ENCODE measurements at places on chromosomes 4 and X.

GRCh38 chrX:107102980-107103379, 15.6 kb downstream of the RBM41 start:
- DNase-seq = no peak
- H3K4me1 ChIP-seq = peaks cover 29% of the 10 kb centered on the region
- H3K27ac ChIP-seq = no peak overlapping the region
- peaks cover 17% of the 10 kb centered on the region for H3K36me3 ChIP-seq
- no peak overlapping the region for H3K4me3 ChIP-seq
- no peaks in the 10 kb centered on the region for H3K27me3 ChIP-seq

DNA sequence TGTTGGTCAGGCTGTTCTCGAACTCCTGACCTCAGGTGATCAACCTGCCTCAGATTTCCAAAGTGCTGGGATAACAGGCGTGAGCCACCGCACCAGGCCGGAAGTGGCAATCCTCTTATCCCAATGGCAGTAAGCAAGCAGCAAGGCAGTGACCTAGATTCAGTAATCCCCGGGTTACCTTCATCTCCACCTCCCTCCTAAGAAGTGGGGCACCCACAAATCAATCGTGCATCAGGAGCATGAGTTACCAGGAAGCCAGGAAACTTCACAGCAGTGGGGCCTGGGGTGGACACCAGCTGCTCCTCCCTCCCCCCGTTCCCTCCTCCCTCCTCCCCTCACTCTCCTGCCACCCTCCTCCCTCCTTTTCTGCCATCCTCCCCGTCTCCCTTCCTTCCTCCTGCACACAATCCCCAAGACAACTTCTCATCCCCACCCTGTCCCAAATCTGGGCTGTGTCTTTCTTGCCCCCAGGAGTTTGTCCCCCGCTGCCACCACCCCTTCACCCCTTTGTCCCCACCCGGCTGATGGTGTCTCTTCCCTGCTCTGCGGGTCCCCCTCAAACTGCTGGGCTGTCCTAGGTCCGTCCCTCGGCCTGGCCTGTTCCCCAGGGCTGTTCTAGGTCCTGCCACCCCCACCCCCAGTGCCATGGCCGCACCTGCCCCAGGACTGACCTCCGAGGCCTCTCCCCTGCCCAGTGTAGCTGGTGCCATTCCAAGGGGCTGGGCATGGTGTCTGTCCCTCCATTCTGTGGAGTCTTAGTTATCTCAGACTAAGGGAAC, 2.2 kb downstream of the PDE6B start:
- H3K4me3 ChIP-seq = no peak overlapping the region
- DNase-seq = no peak
- no peak overlapping the region for H3K27ac ChIP-seq
- peaks cover 7% of the 10 kb centered on the region for H3K27me3 ChIP-seq

- H3K27ac ChIP-seq = no peak overlapping the region
- no peaks in the 10 kb centered on the region for H3K4me1 ChIP-seq
- DNase-seq = no peak
- no peak overlapping the region for H3K4me3 ChIP-seq
- H3K36me3 ChIP-seq = no peaks in the 10 kb centered on the region
Measured at GRCh38 chr4:89784686-89785231, 52.2 kb downstream of the SNCA start.

GRCh38 chr4:20926529-20926928, 226.3 kb downstream of the PACRGL start:
- no peaks in the 10 kb centered on the region for H3K27me3 ChIP-seq
- no peak overlapping the region for H3K27ac ChIP-seq
- DNase-seq = no peak
- H3K36me3 ChIP-seq = no peaks in the 10 kb centered on the region
- no peak overlapping the region for H3K4me3 ChIP-seq

DNA sequence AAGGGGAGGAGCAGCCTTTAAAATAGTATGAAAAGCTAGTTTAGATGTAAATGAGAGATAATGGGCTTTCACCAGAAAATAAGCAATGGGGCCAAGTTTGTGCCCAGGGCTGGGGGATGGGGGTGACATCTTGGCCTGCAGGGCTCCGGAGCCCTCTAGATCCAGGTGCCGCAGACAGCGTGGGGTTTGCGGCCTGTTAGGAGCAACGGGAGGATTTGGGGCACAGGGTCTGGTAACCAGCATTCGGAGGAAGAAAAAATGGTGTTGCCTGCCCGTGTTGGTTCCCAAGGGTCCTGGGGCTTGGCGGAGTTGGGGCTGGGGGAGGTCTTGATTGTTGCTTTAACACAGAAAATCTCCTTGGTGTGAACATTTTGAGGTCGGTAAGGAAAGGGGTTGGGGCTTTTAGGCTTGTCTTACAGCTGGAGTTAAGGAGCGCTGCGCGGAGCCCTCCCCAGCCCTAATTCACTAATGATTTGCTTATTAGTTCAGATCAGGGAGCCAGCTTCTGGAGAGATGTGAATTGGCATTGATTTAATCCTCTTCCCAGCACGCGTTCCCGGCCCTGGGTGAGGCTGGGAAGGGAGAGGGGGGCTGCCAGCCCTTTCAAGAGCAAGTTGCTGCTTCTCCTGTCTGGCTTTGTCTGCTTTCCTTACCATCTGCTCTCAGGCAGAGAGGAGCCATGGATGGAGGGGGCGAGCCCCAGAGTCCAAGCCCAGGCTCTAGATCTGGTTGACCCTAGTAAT, 443.4 kb downstream of the BCOR start:
- H3K27me3 ChIP-seq = peaks cover 30% of the 10 kb centered on the region
- no peaks in the 10 kb centered on the region for H3K4me1 ChIP-seq
- no peak overlapping the region for H3K4me3 ChIP-seq
- DNase-seq = no peak

DNA sequence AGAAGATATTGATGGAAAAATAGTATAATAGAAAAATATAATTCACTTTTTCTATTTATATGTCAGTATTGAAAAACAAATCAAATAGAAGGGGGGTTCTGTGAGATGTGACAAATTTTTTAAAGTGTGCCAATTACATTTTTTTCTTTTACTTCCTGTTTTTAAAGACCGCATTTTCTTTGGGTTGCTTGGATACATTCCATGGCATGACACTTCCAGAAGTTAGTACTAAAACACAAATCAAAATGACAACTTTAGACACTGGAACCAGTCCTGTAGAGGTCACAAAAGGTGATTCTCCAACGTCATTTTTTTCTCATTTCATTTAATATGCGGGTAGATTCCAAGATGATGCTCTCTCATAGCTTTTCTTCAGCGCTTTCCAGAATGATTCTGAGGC, 116.2 kb upstream of the GNPDA2 start:
- H3K4me3 ChIP-seq = no peak overlapping the region
- H3K4me1 ChIP-seq = no peaks in the 10 kb centered on the region
- no peak for DNase-seq
- no peak overlapping the region for H3K27ac ChIP-seq
- no peaks in the 10 kb centered on the region for H3K27me3 ChIP-seq
- H3K36me3 ChIP-seq = no peaks in the 10 kb centered on the region

- DNase-seq = no peak
- H3K4me3 ChIP-seq = no peak overlapping the region
- no peaks in the 10 kb centered on the region for H3K27me3 ChIP-seq
- no peaks in the 10 kb centered on the region for H3K4me1 ChIP-seq
- H3K27ac ChIP-seq = no peak overlapping the region
Measured at GRCh38 chrX:35023683-35024082, 81.1 kb downstream of the FAM47B start.

- H3K4me3 ChIP-seq = no peak overlapping the region
- no peaks in the 10 kb centered on the region for H3K36me3 ChIP-seq
- H3K4me1 ChIP-seq = no peaks in the 10 kb centered on the region
- no peaks in the 10 kb centered on the region for H3K27me3 ChIP-seq
Measured at GRCh38 chrX:115337491-115338144, 48.1 kb downstream of the LUZP4 start.

DNA sequence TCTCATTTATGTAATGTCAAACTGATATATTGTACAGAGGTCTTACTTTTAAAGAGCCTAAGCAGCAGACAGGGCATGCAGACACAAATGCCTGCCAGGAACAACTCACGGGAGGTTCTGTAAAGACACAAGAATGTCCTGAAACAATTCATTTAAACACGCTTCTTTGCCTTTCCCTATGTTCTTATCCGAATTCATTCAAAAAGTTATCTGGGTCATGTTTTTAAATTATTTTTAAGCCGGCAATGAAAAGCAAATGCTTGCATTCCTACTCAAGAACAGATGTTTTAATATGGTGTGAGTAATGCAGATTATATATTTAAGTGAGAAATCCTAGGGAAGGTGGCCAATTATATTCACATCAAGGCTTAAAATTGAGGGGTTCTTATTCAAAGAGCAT, 192.6 kb downstream of the PDGFC start:
- no peaks in the 10 kb centered on the region for H3K4me1 ChIP-seq
- no peak overlapping the region for H3K27ac ChIP-seq
- no peak for DNase-seq
- no peak overlapping the region for H3K4me3 ChIP-seq
- no peaks in the 10 kb centered on the region for H3K36me3 ChIP-seq

GRCh38 chrX:38175139-38175538, 45.5 kb downstream of the SRPX start:
- H3K36me3 ChIP-seq = no peaks in the 10 kb centered on the region
- DNase-seq = no peak
- H3K27me3 ChIP-seq = peaks cover 11% of the 10 kb centered on the region
- no peak overlapping the region for H3K4me3 ChIP-seq
- no peak overlapping the region for H3K27ac ChIP-seq
- H3K4me1 ChIP-seq = no peaks in the 10 kb centered on the region

DNA sequence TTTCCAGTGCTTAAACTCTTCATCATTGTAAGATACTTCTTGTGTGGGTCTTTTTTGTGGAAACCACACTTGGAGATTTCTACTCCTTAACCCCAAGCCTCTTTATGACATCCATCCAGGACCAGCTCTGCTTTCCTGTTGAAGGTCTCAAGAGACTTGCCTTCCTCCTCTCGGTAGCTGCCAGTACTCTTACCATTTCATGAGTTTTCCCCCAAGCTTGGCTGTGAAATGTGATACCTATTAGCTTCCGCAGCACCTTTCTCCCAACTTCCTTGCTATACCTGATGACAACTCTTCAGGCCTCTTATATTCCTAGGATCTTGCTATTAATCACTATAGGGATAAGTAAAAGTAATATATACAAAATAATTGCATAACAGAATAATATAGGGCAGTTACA, 1.9 kb upstream of the DCK start:
- peaks cover 9% of the 10 kb centered on the region for H3K36me3 ChIP-seq
- peaks cover 36% of the 10 kb centered on the region for H3K4me1 ChIP-seq
- H3K27ac ChIP-seq = no peak overlapping the region
- H3K4me3 ChIP-seq = no peak overlapping the region
- H3K27me3 ChIP-seq = no peaks in the 10 kb centered on the region
- DNase-seq = no peak

GRCh38 chr4:90126805-90127204, 389 bp upstream of the CCSER1 start:
- peaks cover 6% of the 10 kb centered on the region for H3K36me3 ChIP-seq
- DNase-seq = no peak
- peaks cover 31% of the 10 kb centered on the region for H3K27me3 ChIP-seq
- peaks cover 18% of the 10 kb centered on the region for H3K4me1 ChIP-seq
- no peak overlapping the region for H3K27ac ChIP-seq
- peak overlapping the region; percentile 64 for H3K4me3 ChIP-seq

DNA sequence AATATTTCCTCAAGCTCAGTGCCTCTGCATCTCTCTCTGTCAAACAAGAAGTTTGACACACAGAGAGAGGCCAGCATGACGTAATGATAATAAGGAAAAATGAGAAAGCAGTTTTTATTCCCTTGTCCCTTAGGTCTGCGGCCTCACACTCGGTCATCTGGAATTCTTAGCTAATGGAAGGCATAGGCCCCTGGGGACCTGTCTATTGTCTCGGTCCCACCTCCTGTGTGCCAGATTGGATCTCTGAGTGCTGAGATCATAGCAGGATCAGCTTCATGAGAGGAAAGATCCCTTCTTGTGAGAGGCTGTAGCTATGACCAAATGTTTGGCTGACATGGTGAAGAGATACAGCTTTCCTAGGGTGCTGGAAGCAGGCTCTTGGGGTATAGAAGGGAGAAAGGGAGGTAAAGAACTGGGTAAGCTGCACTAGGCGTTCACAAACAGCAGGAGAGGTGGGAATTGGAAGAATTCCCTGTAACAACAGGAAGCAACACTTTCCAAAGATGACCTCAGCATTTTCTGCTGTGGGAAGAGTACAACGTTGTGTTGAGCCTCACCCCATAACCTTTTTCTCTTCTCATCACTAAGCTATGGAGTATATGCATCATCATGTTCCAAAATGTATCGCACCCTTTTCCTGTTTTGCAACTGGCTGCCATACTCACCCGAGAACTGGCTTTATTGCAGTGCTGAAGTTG, 20.2 kb downstream of the TMEM31 start:
- H3K36me3 ChIP-seq = peaks cover 3% of the 10 kb centered on the region
- H3K27ac ChIP-seq = no peak overlapping the region
- peaks cover 25% of the 10 kb centered on the region for H3K27me3 ChIP-seq
- no peak overlapping the region for H3K4me3 ChIP-seq

- H3K27ac ChIP-seq = no peak overlapping the region
- no peaks in the 10 kb centered on the region for H3K27me3 ChIP-seq
- no peaks in the 10 kb centered on the region for H3K36me3 ChIP-seq
Measured at GRCh38 chr4:85370400-85371032, 104.4 kb upstream of the ARHGAP24 start.

DNA sequence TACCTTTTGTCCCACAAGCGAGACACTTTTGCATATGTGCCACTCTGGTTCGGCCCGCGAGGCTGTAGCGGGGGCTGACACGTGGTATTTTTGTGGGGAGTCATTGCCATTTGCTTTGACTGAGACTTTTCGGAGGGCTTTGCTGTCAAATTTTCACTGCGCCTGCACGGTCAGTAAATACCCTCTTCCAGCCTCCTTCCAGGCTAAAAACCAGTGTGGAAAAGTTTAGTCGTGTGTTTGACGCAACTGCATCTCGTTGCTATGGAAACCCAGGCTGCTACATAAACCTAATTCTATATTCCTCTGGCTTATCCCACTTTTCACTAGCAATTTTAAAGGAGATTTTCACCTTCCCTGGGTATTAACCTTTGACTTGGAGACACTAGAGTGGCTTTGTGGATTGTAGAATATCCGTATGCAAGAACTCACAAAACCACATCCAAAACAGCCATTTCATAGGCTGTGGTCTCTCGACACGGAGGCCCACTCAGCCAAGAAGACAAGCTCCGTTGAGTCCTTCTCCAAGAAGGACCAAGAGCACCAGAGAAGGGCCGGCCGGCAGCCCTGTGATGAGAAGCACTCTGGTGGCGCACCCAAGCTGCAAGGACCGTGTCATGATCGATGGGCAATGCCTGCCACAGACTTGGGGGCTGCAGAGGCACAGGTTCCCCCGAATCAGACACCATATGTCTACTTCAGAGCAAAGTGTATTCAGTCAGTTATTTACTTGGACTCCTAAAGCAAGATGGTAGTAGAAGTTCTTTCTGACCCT, 38.4 kb upstream of the ENPP6 start:
- H3K36me3 ChIP-seq = no peaks in the 10 kb centered on the region
- H3K4me1 ChIP-seq = peaks cover 1% of the 10 kb centered on the region
- no peak overlapping the region for H3K4me3 ChIP-seq
- no peaks in the 10 kb centered on the region for H3K27me3 ChIP-seq
- H3K27ac ChIP-seq = no peak overlapping the region

GRCh38 chrX:107514944-107515343, 65.5 kb downstream of the FRMPD3 start:
- peaks cover 3% of the 10 kb centered on the region for H3K36me3 ChIP-seq
- no peak overlapping the region for H3K27ac ChIP-seq
- no peak overlapping the region for H3K4me3 ChIP-seq
- H3K27me3 ChIP-seq = no peaks in the 10 kb centered on the region
- peaks cover 14% of the 10 kb centered on the region for H3K4me1 ChIP-seq
- DNase-seq = no peak

- H3K4me1 ChIP-seq = no peaks in the 10 kb centered on the region
- no peak for DNase-seq
Measured at GRCh38 chr4:8314691-8315255, 45.2 kb downstream of the HTRA3 start.

GRCh38 chrX:38376747-38377146, 24.3 kb downstream of the OTC start:
- no peak overlapping the region for H3K27ac ChIP-seq
- H3K36me3 ChIP-seq = no peaks in the 10 kb centered on the region
- H3K4me3 ChIP-seq = no peak overlapping the region
- no peak for DNase-seq

Data from central memory CD8-positive, alpha-beta T cell (primary cell).